ENCODE measurements at places on chromosomes 1 and 21. TPM values are rescaled to one million over a fixed set of nuclear protein-coding genes. Genes with fewer than 3 reads are reported as not detected.

Gene PROX1
- 0.43 TPM for total RNA-seq

Gene SYT11
- 3.4 TPM for total RNA-seq

Gene CAMSAP2
- total RNA-seq = 59.5 TPM

Gene DLGAP3
- total RNA-seq = not detected

Gene GJA5
- 0.24 TPM for total RNA-seq

Gene DPH5
- 22.2 TPM for total RNA-seq

Gene CRYBG2
- total RNA-seq = 51.1 TPM

Gene ELAPOR1
- total RNA-seq = 0.24 TPM

Gene TMEM183A
- 139 TPM for total RNA-seq

Gene ST6GALNAC3
- total RNA-seq = 0.72 TPM

Gene RPRD2
- total RNA-seq = 5.5 TPM

Gene IQGAP3
- 0.85 TPM for total RNA-seq

Gene B3GALT5
- total RNA-seq = not detected

All from tracheal epithelial cell (primary cell).